NT2/D1 (cell line): ENCODE measurements at places on chromosomes 6 and 20.

GRCh38 chr6:138691595-138692057, 81.9 kb upstream of the CCDC28A start:
- no peak for DNase-seq

- DNase-seq: no peak
Measured at GRCh38 chr6:25181923-25182322, 97.3 kb upstream of the CARMIL1 start.

DNA sequence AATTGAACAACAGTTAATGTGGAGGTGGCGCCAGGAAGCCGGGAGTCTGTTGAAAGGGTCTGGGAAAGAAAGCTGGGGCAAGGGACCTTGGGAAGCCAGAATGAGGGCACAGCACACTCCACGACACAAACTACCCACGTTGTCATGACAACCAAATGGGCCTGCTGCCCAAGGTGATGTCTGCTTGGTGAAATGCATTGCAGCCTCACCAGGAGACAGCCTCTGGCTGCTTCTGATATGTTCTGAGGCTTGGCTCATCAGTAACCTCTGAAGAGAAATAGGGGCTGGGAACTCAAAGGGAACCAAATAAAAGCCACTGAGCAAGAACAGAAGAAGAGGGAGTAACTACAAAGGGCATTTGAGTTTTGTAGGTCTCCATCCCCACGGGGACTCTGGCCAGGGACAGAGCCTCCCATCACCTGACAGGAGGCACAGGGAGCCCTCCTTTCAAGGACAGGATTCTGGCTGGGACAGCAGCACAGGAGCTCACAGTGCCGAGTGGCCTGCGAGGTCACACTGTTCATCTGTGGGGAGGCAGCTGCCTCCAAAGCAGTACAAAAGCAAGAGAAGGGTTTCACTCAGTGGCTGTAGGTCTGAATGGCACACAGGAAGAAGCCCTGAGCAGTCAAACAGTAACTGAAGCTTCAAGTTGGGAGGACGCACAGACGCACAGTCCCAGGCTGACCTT, 44.6 kb upstream of the KCNK16 start:
- no peak for DNase-seq

- peak; percentile 33 for DNase-seq
Measured at GRCh38 chr6:114364301-114364700, 21.5 kb upstream of the HS3ST5 start.

DNA sequence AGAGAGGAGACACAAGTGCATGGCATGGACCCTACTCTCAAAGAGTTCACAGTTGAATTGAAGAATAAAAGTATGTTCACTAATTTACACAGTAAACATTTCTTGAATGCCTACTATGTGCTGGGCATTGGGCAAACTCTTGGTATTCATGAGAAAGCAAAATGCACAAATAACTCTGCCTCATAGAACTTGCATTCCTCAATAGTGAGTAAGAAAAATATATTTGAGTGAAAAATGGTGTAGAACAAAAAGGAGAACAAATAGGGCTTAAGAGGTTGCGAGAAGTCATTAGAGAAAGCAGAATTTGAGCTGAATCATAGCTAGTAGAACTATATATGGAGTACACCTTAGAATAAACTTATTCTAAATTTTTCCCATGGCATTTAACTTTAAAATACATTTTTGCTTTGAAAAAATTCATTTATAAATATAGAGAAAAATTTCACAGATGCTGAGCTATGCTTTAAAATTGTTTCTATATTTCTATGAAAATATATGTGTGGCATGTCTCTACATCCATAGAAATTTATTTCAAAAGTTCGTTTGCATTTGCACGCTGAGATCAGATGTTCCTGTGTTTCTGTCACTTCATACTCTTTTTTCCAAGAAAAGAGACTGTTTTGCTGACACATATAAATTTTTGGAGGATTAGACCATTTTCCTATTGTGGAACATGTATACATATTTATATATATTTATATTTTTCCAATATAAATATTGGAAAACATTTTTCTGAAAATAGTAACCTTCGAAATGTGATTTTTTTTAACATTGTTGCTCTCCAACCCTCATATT, 236.1 kb downstream of the KCNQ5 start:
- no peak for DNase-seq

- no peak for DNase-seq
Measured at GRCh38 chr6:156816505-156816904, 39.3 kb downstream of the ARID1B start.

GRCh38 chr6:36419310-36419709, 23.3 kb downstream of the PXT1 start:
- DNase-seq: no peak

GRCh38 chr6:39843305-39844020, 51.3 kb downstream of the DAAM2 start:
- DNase-seq: no peak

GRCh38 chr6:145798530-145798929, 16.1 kb downstream of the FBXO30 start:
- no peak for DNase-seq

DNA sequence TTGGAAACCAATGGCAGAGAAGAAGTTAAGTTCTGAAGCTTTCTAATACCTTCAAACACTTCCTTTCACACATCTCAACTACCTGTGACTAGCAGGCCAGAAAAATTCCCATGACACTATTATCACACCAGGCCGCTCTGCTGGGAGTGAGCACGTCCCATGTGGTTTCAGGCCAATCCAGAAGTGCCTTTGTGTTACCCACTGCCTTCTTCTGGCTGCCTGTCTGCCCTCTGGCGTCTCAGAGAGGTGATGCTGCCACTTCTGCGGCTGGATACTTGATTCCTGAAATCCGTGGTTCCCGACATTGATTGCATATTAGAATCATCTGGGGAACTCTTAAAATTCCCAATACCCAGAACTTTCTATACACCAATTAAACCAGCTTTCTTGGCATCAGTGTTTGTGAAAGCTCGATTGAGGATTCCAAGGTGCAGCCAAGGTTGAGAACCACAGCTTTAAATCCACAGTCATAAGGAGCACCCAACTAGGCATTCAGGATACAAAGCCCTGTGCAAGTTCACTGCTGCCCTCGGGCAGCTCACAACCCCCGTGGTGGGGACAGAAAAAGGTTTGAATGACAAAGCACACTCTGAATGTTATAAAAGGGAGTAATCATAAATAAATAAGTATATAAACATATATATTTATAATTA, 65.6 kb downstream of the STMND1 start:
- DNase-seq: peak; percentile 6

DNA sequence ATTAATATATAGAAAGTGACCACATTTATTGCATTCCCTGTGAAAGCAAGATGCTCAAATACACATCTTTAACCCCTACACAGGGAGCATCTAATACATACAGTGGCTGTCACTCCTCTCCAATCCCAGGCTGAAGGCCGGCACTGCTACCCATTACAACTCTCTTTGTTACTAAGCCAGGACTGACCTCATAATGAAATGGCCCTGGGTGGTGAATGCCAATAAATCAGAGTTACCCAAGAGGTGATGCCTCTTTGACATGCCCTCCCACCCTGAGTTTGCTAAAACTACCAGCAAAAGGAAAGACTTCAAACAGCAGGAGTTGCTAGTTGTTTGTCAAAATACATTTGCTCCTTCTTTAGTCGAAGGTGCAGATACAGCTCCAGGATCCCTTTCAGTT, 214.2 kb downstream of the FOXA2 start:
- DNase-seq: no peak

DNA sequence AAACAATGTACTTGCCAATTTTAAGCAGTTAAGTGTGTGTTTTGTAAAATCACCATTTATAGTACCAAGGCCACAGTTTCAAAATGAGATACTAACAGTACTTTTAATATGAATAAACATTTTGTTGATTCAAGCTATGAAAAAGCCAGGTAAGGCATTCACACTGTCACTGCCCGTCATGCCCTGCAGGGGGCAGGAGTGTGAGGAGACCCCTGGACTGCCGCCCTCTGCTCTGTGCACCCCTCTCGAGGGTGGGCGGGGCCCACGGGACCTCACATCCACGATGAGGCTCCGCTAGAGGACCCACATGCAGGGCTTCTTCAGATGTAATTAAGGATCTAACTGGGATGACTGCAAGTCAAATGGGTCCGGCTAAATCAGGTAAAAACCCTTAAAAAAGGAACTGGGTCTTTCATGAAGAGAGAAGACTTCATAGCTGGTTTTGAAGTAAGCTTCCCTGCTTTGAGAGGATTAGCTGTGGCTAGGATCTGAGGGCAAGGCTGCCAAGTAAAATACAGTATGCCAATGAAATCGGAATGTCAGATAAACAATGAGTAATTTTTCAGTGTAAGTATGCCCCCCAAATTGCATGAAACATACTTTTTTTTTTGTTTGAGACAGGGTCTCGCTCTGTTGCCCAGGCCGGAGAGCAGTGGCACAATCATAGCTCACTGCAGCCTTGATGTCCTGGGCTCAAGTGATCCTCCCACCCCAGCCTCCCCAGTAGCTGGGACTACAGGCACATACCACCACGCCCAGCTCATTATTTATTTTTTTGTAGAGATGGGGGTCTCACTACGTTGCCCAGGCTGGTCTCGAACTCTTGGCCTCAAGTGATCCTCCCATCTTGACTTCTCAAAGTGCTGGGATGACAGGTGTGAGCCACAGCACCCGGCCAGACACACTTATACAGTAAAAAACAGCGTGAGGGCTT, 18.7 kb downstream of the DIDO1 start:
- DNase-seq: no peak

GRCh38 chr6:95837890-95838289, 177.9 kb upstream of the FUT9 start:
- DNase-seq: no peak

GRCh38 chr6:44151348-44152108, 7.1 kb upstream of the CAPN11 start:
- no peak for DNase-seq

DNA sequence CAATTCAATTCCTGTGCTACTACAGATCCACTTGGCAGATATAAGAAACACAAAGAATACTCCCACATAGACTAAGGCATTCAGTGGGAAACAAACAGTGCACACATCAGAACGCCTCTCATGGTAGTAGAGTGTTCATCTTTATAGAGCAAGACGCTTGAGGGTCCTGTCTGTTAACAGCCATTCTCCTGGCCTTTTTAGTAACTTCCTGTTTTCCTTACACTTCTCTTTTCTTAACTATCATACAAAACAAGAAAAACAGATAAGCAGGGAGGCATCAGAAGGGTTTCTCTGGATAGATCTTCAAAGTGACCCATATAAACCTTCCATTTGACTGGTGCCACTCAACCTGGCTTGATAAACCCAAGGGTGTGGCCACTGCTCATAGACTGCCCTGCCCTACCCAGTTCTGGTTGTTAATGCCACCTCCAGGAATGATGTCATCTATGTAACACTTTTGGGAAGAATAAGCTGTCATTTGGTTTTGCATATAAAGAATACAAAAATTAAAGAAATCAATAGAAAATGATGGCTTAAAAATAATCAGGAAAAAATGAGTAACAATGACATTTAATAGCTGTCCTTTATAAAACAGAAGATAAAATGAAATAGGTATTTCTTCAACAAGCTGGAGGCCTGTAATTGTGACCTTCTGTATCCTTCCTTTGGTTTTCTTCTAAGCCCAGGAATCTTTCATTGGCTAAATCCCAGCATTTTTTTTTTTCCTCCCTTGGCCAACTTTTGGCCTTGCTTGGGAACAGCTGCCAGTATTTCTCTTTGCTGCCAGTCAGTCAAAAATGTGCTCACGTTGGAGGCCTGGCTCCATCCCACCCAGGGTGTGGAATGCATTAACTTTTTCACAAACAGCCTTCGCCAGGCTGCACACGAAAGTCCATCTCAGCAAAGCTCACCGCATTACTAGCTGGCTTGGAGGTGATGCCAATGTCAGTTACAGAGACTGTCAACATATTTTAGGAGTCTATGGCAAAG, 103.5 kb downstream of the GJA10 start:
- DNase-seq: no peak

DNA sequence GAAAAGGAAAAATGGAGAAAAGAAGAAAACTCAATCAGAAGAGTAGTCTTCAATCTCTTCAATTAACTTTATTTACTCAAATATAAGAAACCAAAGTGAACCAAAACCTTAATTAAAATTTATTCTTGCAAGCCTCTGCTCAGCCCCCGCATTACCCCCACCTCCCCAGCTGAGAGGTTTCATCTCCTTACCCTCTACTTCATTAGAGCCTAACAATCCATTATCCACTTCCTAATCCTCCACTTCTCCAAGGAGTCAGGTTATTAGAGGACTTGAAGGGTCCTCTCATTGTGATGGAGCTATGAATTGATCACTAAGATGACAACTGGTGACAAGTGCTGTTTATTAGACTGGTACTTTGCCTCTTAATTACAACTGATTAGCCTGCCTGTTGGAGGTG, 956.5 kb downstream of the TFAP2A start:
- no peak for DNase-seq

DNA sequence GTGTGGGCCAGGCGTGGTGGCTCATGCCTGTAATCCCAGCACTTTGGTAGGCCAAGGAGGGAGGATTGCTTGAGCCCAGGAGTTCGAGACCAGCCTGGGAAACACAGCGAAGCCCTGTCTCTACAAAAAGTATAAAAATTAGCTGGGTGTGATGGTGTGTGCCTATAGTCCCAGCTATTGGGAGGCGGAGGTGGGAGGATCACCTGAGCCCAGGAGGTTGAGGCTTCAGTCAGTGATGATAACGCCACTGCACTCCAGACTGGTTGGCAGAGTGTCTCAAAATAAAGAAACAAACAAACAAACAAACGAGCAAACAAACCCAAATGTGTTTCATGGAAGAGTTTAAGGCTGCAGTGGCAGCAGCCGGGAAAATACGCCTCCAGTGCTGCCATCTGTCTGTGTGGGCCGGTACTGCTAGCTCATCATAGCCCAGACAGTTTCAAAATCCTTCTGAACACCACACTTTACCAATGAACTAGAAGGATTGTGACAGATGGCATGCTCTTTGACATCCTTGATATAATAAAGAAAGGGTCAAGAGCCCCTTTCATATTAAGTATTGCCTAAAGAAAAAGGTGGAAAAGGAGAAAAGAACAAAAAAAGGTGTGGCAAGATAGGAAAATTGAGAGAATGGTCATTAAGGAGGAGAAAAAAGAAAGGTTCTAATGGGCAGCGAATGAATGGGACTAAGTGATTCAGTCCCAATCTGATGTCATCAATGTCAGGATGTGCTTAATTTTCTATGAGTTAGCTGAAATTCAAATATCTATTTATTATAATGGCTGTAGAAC, 298.6 kb downstream of the SYNE1 start:
- DNase-seq: no peak

DNA sequence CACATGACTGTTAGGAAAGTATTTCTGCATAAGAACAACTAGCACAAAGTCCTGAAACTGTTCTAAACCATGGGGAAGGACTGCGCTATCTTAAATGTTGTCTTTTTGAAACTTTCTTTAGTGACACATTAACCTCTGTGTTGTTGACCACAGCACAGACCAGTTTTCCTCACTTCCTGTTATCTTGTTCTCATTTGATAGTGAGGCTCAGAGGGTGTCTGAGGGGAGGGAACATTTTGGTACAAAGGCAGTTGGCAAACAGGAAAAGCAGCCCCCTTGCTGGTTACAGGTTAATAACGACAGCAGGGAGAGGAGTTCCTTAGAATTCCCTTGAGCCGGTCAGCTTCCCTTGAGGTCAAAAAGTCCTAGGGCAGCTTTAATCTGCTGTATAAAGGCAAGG, 143.5 kb upstream of the BMP2 start:
- DNase-seq: no peak

GRCh38 chr20:19758133-19758500, at the start of gene RIN2:
Gene RIN2 (plus strand): TSS chr20:19758258. CDS start chr20:19889602, 131,344 bp downstream.
- DNase-seq: no peak

- DNase-seq: no peak
Measured at GRCh38 chr6:110650755-110651154, 164.5 kb downstream of the CDK19 start.
